Progenitor cell of endocrine pancreas (in vitro differentiated cells): ENCODE measurements at places on chromosomes 3 and 15. TPM values are rescaled to one million over a fixed set of nuclear protein-coding genes. Genes with fewer than 3 reads are reported as not detected.

LSG1 gene
- total RNA-seq: 51.0 and 52.9 TPM in 2 replicates

SOX2 gene
- total RNA-seq: 55.0 and 72.0 TPM in 2 replicates

RTP3 gene
- total RNA-seq: not detected in 2 replicates

TRH gene
- 0.24 and 0.36 TPM in 2 replicates for total RNA-seq

CTXND1 gene
- total RNA-seq: 1.1 TPM in 2 replicates

ADAMTSL3 gene
- 0.24 and 0.38 TPM in 2 replicates for total RNA-seq

GHSR gene
- not detected in 2 replicates for total RNA-seq

BTBD1 gene
- total RNA-seq: 38.7 and 39.0 TPM in 2 replicates

MINAR1 gene
- total RNA-seq: 1.8 and 1.9 TPM in 2 replicates

DNA sequence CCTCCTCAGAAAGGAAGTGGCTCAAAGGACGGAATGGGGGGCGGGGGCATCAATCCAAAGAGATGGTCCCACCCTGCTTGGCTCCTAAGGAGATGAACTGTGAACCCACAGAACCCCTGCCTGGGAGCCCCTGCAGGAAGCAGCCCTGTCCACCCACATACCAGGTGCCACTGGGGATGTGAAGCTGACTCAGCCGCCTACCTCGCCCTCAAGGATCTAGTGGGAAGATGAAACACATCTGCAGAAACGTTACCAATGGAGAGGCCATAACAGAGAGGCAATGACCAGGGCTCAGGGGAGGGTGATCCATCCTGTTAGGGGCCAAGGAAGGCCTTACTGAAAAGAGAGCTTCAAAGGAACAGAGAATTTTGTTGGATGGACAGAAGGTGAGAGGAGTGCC lies 35.1 kb downstream of the EAF1 start:
- peaks cover 10% of the 10 kb centered on the region for H3K36me3 ChIP-seq
- no peaks in the 10 kb centered on the region for H3K4me1 ChIP-seq
- no peaks in the 10 kb centered on the region for H3K27me3 ChIP-seq
- no peak overlapping the region for H3K4me3 ChIP-seq
- no peak overlapping the region for H3K27ac ChIP-seq

DNA sequence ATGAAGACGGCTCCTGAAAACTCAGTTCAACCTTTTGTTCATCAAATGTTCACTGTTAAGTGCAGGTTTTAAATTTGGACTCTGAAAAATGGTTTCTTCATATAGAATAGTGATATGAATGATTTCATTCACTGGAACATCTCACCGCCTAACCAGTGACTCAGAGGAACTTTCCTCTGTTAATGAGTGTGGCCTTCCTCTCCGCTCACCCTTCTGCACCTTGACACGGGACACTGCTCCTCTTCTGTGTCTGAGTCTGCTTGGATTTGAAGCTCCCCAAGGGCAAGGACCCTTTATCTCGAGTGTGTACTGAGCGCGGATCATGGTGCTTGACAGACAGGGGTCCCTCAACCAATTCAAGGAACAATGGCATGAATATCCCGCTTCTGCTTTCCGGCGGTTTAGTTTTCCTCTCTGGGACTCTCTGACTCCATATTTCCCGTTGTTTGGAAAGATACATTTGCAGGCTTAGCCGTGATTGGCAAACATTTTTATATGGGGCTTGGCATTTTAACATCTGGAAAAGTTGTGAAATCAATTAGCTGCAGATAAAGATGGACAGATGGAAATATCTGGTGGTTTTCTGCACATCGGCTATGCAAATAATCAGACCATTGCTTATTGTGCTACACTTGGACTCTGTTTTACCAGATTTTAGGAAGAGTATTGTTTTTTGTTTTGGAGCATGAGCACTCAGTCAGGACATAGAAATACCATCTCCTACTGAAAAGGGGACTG lies 20.9 kb downstream of the KBTBD8 start:
- H3K36me3 ChIP-seq: no peaks in the 10 kb centered on the region
- H3K4me3 ChIP-seq: no peak overlapping the region
- H3K27ac ChIP-seq: no peak overlapping the region
- DNase-seq: no peak
- H3K27me3 ChIP-seq: peaks cover 9% of the 10 kb centered on the region
- H3K4me1 ChIP-seq: peaks cover 19% of the 10 kb centered on the region

DNA sequence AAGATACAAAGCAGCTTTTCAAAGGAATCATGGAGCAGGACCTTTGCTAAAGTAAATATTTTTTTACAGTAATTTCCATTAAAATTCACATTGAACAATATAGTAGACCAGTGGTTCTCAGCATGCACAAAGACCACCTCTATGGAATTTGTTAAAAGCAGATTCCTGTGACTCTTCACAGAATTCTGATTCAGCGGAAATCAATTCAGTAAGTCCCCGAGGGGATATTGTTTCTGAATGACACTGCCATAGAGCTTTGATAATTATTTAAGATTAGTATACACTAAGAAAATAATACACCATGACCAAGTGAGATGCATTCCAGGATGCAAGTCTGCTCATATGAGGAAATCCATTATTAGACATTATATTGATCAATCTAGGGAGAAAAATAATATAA lies 161.9 kb upstream of the TNIK start:
- H3K27ac ChIP-seq: no peak overlapping the region
- no peaks in the 10 kb centered on the region for H3K27me3 ChIP-seq
- H3K4me3 ChIP-seq: no peak overlapping the region
- no peak for DNase-seq
- peaks cover 39% of the 10 kb centered on the region for H3K36me3 ChIP-seq
- peaks cover 16% of the 10 kb centered on the region for H3K4me1 ChIP-seq

DNA sequence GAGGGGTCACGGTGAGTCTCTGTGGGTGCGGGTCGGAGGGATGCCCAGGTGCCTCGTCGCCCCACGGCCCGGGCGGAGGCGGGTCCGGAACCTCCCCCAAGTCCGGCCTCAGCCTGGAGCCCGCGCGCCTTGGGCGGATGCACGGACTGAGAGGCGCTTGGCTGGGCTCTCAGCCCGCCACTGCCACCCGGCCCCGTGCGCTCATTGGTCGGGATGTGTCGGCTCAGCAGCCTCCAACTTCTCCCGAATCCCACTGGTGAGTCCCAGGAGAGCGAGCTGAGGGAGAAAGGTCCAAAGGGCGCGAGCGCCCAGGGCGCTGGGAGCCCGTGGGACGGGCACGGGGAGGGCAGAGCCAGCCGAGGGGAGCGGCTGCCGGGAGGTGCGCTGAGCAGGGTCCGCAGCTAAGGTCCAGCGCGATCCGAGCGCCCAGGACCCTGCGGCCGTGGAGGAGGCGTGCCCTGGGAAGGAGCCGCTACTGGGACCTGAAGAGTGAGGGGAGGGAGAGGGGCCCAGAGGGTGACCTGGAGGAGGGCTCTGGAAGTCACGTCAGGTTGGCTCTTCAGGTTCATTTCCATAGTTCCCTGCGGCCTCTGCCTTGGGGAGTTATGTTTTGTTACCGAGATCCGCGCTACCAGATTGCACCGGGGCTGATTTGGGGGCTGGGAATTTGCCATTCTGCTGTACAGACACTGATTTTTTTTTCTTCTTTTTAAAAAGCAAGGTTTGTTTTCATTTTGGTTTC lies at the start of gene MME:
TSS of gene MME (plus strand) at position 574 of the 742 bp plus-strand sequence. CDS start 3,849 bp downstream, outside the sequence.
- no peaks in the 10 kb centered on the region for H3K36me3 ChIP-seq
- peaks cover 9% of the 10 kb centered on the region for H3K4me1 ChIP-seq
- no peak within 1 kb of the TSS for H3K27ac ChIP-seq
- H3K4me3 ChIP-seq: peak within 1 kb of the TSS; percentile 70
- peaks cover 66% of the 10 kb centered on the region for H3K27me3 ChIP-seq

DNA sequence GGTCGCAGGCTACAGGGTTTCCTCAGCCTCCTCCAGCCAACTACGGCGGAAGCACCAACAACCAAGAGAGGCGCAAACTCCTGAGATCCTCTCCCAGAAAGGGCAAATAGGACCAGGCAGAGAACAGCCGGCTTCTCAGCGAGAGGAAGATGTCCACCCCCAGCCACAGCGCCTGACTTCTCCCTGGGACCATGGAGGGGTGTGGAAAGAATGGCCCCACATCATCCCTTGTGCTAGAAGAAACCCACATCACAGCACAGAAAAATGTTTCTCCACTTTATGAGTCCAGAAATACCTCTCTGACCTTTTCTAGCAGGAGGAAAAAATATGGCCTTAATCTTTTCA lies 105.7 kb downstream of the XXYLT1 start:
- no peaks in the 10 kb centered on the region for H3K36me3 ChIP-seq
- H3K4me1 ChIP-seq: peaks cover 34% of the 10 kb centered on the region
- no peak overlapping the region for H3K4me3 ChIP-seq
- H3K27ac ChIP-seq: no peak overlapping the region

DNA sequence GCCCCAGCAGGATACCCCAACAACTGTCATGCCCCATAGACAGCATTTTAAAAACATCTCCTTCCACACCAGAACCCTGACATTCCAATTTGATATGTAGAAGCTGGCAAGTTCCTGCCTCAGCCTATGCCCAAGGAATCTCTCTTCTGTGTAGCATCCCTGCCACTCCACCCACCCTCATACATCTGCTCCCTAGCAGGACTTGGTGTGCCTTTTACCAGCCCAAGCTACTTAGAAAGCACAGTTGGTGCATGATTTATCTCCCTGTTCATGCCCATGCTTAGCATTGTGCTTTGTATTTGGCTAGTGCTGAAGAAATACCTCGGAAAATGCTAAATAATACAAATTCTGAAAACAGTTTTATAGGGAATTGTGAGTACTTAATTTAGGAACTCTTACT lies 236.9 kb upstream of the HES1 start:
- peaks cover 3% of the 10 kb centered on the region for H3K27me3 ChIP-seq
- no peak overlapping the region for H3K4me3 ChIP-seq
- H3K36me3 ChIP-seq: no peaks in the 10 kb centered on the region
- DNase-seq: no peak
- no peak overlapping the region for H3K27ac ChIP-seq

GRCh38 chr3:112687211-112687610 lies 46.3 kb upstream of the CCDC80 start:
- peaks cover 26% of the 10 kb centered on the region for H3K4me1 ChIP-seq
- DNase-seq: no peak
- no peaks in the 10 kb centered on the region for H3K36me3 ChIP-seq

DNA sequence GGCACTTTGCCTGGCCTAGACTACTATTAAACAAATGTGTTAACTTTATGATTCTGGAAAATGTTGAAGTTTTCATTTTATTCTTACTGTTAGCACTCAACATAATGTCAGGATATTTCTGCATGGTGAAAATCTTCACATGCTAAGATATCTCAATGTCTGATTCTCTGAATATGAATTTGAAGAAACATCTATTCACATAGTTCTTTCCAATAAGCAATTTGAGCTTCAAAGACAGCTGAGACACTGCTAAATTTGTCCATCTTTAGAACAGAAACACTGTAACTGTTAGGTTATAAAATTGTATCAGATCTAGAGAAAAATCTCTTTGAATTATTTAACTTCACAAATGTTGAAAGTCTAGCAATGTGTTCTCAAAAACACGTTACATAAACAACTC lies 970.2 kb downstream of the PLOD2 start:
- no peak for DNase-seq
- peak overlapping the region; percentile 20 for H3K27ac ChIP-seq
- no peaks in the 10 kb centered on the region for H3K27me3 ChIP-seq
- H3K4me1 ChIP-seq: peaks cover 7% of the 10 kb centered on the region

- H3K36me3 ChIP-seq: no peaks in the 10 kb centered on the region
- H3K4me1 ChIP-seq: no peaks in the 10 kb centered on the region
- H3K4me3 ChIP-seq: no peak overlapping the region
- no peak overlapping the region for H3K27ac ChIP-seq
- no peak for DNase-seq
Measured at GRCh38 chr3:34364335-34364734, 565.9 kb downstream of the PDCD6IP start.

DNA sequence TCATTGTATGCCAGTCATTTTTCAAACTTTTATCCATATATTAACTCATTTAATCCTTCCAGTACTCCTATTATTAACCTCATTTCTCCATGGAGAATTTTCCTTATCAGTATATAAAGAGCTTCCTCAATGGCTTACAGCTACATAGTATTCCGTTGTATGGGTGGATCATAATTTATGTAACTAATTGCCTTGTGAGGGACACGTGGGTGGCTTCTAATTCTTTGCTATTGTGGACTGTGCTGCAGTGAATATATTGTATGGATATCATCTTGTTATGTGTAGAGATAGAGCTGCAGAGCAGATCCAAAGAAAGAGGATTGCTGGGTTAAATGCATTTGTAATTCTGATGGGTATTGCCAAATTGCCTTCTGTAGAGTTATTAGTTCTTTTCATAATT lies 25.2 kb downstream of the PML start:
- no peaks in the 10 kb centered on the region for H3K4me1 ChIP-seq
- H3K4me3 ChIP-seq: no peak overlapping the region
- peaks cover 9% of the 10 kb centered on the region for H3K36me3 ChIP-seq
- H3K27me3 ChIP-seq: no peaks in the 10 kb centered on the region

- no peaks in the 10 kb centered on the region for H3K27me3 ChIP-seq
- no peaks in the 10 kb centered on the region for H3K4me1 ChIP-seq
- no peak overlapping the region for H3K27ac ChIP-seq
- DNase-seq: no peak
- H3K4me3 ChIP-seq: no peak overlapping the region
Measured at GRCh38 chr15:62079594-62079993, 12.8 kb downstream of the C2CD4A start.

- H3K27me3 ChIP-seq: peaks cover 22% of the 10 kb centered on the region
Measured at GRCh38 chr15:27587810-27588209, 511.3 kb downstream of the OCA2 start.

DNA sequence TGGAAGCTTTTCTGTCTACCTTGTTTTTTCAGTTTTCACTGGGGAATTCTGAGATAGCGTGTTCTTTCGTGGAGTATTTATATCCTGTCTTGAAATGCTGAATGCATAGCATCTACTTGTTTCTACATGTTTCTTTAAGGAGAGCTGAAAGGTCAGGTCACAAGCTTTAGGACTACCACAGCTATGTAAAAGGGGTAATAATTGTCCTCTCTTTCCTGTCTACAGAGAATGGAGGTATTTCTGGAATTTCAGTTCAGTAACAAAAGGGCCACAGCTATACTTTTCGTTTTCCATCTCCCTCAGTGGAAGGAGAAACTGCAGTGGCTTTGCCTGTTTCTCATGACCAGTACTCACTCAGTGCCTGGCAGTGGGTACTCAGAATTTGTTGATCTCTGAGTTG lies 4.7 kb downstream of the INAFM2 start:
- no peak overlapping the region for H3K27ac ChIP-seq
- H3K4me3 ChIP-seq: no peak overlapping the region
- peaks cover 4% of the 10 kb centered on the region for H3K36me3 ChIP-seq
- DNase-seq: no peak
- H3K27me3 ChIP-seq: peaks cover 53% of the 10 kb centered on the region

DNA sequence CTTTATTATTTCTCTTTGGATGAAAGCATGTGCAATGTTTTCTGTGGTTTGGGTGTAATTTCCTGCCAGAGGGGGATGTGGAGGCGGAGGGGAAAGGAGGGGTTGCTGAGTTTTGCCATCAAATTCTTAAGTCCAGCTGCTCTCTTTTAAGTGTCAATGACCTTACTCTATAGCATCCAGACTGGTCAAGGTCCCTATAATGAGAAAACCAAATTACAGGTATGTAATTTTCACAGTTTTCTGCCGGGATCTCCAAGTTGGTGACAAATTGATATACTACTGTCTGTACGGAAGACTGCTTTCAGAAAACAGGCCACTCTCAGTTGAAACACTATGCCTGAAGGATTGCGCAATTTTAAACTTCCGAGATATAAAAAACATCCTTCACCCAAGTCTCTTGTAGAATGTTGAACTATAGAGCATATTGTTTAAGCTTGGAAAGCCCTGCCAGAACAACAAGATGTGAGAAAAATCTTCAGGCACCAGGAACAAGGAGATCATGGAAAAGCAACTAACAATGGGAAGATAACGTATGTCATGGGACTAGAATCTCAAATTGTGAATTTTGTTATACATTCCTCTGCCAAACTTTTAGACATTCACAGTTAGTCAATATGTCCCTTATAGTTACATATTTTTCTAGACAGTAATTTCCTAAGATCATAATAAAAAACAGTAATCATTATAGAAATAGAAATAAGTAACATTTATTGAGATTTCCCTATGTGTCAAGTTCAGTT lies 300.7 kb upstream of the SATB1 start:
- H3K27me3 ChIP-seq: peaks cover 3% of the 10 kb centered on the region
- no peaks in the 10 kb centered on the region for H3K36me3 ChIP-seq
- no peak overlapping the region for H3K27ac ChIP-seq
- H3K4me3 ChIP-seq: no peak overlapping the region
- peaks cover 9% of the 10 kb centered on the region for H3K4me1 ChIP-seq
